Fibroblast of villous mesenchyme (primary cell): ENCODE measurements at places on chromosomes 6 and 20.

GRCh38 chr20:19888269-19888671 lies 128.9 kb upstream of the NAA20 start:
- DNase-seq, result no peak

GRCh38 chr6:16625291-16626265 lies 135.7 kb downstream of the ATXN1 start:
- no peak for DNase-seq

GRCh38 chr20:22630701-22631100 lies 46.3 kb upstream of the FOXA2 start:
- no peak for DNase-seq

DNA sequence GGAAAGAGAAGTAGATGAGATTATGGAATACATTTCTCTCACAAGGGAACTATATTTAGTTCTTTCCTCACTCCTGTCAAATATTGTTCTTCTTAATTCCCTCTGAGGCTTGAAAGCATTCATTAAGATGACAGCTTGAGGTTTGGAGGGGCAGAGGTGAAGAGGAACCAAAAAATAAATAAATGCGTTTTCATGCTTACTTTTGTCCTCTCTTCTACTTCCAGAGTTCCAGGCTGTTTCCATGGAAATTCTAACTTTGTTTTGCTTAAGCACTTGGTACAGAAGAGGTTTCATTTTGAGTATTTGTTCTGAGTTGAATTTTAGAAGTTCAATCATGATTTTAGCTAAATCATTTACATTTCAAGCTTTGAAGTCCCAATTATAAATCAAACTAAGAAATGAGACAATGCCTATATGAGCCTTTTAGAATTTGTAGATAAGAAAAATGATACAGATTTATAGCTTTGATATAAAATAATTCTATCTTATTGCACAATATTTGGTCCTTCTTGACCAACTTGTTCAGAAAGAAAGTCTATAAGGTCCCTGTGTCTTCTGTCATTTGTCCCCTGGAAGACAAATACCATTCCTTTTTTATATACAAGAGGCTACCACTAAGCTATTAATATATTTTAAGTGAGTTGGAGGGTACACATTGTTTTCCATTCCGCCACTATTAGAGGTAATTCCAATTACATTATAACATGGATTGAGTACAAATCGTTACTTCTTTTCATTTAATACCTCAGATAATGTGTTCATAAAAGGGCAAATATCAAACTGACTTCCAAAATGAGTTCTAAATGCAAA lies 16.3 kb downstream of the RBM24 start:
- DNase-seq, result peak; percentile 52

DNA sequence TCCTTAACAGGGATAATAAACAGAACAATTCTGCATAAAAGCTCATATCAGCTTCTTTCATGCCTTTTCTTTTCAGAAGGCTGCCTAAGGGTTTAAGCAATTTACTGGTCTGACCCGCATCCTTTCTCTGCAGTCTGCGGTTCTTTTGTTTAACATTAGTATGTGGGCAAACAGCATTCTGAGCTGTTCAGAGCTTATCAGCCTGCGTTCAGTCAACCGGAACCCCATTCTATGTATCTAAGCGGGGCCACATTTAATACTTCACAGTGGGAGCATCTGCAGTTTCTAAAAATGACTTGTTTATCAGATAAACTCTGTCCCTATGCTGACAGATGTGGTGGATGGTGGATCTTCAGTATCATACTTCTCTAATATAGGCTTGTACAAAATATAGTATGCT lies 758.9 kb upstream of the MMS22L start:
- DNase-seq, result no peak

GRCh38 chr6:93896081-93896480 lies 476.7 kb upstream of the EPHA7 start:
- DNase-seq, result no peak

DNA sequence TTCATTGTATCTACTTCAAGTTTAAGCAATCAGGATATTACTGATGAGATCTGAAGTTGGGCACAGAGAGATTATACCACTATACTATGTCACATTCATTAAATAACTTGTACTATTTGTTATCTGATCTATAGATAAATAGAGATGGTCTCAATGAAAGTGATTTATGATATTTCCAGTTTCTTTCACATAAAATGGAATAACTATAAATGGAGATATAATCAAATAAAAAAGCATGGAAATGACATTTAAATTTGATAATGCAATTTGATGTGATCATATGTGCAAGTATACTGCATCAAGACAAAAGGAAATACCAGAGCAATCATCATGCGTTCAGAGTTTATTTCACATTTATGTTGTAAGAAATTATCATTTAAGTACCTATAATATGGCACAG lies 368.9 kb downstream of the PKHD1 start:
- no peak for DNase-seq

GRCh38 chr6:14240411-14241166 lies 123.0 kb downstream of the CD83 start:
- DNase-seq, result no peak

GRCh38 chr20:57256908-57257307 lies 9.5 kb downstream of the BMP7 start:
- DNase-seq, result no peak

DNA sequence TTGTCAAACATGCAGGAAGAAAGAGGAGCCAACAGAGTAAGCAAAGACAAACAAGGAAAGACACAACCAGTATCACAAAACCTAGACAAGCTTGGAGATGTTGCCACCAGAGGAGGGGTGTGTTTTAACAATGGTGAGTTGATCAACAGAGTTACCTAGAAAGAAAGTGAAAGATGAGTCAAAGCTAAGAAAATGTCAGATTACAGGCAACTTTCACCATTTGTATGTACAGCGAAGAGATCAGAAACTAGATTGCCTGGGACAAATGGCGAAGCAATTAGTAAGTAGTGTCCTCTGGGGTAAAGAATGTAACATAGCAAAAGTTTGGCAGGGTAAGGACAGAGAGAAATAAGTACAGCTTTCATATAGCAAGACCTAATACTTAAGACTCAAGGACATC lies 51.6 kb upstream of the POU3F2 start:
- DNase-seq, result no peak

GRCh38 chr6:166512567-166512966 lies 73.9 kb downstream of the RAMACL start:
- no peak for DNase-seq

- peak; percentile 31 for DNase-seq
Observed at GRCh38 chr6:152130441-152130840, 323.0 kb downstream of the ESR1 start.

DNA sequence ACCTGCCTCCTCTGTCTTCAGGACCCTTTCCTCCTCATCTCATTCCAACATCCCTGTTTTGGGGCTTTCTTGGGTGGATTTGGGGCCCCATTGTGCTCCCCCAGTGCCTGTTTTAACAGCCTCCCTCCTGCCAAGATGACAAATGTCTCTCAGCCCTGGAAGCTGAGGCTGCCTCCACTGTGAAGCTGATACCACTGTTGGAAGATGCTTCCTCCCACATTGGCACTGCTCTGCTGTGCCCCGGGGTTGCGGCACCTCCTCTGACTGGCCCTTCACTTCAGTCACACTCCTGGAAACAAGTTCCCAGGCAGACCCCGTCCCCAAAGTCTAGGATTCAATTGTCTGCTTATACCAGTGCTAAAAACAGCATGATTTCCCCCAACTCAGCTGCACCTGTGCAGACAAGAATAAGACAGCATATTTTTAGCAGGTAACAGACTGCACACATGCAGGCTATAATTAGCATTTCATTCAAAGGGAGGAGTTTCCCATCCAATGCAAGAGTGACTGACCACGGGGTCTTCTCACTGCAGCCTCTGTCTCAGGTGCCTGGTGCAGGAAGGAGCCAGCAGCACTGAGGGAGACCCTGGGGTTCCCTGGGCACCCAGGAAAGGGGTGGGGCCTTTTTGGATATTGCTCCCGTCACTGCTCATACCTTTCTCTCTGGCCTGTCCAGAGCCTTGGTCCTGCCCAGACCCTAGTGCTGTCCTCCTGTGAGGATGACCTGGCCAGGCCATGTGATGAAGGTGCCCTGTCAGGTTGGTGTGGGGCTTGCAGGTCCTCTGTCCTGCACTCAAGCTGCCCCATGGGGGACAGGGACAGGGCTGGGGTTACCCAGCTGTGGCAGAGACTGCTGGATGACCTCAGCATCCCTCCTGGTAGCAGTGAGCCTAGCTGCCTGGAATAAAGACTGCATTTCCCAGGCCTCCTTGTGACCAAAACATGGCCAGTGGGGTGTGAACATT lies 31.5 kb upstream of the SULF2 start:
- DNase-seq, result no peak

- no peak for DNase-seq
Observed at GRCh38 chr6:94027374-94027773, 608.0 kb upstream of the EPHA7 start.

DNA sequence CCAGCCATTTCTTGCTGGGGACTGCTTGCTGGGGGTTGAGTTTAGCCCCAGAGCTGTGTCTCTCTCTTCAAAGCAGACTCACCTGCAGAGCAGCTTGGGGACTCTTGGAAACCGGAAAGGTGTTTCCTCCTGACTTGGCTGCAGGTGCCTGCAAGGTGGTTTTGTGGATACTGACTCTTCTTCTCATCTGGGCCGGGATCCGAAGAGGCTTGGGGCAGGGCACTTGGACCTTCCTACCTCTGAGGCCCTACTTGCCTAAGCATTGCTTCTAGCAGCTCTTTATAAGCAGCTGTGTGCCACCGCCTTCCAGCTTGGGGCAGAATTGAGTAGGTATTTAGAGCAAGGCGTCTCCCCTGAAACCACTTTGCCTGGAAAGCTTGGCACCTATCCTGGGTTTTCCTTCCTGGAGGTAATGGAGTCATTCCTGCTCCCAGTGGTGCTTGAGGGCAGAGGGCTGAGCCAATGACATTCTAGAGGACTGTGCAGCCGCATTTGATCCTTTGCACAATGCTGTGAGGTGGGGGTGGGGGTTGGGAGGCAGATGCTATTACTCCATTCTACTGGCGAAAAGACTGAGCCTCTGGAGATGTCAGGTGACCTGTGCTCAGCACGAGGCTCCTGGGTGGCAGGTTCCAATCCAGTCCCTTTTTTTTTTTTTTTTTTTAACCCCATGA lies 3.4 kb upstream of the CTSZ start:
- DNase-seq, result no peak

- no peak for DNase-seq
Observed at GRCh38 chr6:85115876-85116275, 334.0 kb upstream of the NT5E start.

GRCh38 chr20:32585011-32585585 lies at the start of gene NOL4L:
Gene NOL4L, minus strand, starts transcription at chr20:32585333. Its CDS starts 443 bp downstream, at chr20:32584890.
- peak; percentile 22 for DNase-seq

- no peak for DNase-seq
Observed at GRCh38 chr6:18447552-18447951, 60.4 kb downstream of the RNF144B start.
